ENCODE measurements at places on chromosomes 4 and X.

GRCh38 chr4:153205757-153206156 lies 1.5 kb downstream of the TRIM2 start:
- no peak for DNase-seq

DNA sequence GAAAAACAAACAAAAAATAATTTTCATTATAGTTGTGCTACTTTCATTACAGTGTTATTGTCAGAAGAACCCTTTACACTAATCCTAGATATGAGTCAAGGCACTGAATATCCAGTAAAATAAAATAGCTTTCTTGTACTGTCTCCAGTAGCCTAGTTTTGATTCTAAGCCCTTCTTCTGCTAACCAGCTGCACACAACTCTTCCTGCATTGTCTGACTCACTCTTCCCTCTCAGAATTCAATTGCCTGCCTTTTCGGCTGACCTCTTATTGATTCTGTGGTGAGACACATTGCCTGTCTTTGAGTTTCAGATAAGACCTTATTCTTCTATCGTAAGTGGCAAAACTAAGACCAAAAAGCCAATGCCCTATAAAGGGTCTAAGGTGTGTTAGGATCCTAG lies 26.7 kb upstream of the PCDH18 start:
- no peak for DNase-seq

DNA sequence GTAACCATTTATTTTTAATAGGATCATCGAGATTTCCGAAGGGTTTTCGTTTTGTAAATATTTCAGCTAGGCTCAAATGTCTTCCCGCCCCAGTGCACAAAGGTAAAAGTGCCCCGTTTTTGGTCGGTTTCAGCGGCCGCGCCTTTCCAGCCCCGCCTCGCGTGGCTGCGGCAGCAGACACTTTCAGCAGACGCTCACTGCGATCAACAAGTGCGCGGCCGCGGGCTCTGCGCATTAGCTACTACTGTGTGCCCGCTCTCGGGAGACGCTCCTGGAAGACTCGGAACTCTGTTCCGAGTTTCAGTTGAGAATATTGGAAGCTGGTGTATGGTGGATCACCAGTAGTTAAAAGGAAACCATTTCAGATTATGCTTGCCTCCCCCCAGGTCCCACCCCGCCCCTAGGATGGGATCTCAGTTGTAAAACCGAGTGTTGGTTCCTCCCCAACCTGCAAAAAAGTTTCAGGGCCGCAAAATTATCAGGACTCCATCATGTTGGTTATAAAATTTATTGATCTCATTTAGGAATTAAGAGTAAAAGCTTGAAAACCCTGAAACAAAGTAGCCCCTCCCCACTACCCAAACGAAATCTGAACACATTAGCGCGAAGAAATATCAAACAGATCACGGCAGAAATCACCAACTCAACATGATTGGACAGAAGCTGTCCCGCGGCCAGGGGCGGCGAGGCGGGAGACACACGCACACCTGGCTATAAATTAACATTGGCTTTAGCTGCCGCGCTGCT lies 2.2 kb downstream of the SOX3 start:
- DNase-seq: no peak

DNA sequence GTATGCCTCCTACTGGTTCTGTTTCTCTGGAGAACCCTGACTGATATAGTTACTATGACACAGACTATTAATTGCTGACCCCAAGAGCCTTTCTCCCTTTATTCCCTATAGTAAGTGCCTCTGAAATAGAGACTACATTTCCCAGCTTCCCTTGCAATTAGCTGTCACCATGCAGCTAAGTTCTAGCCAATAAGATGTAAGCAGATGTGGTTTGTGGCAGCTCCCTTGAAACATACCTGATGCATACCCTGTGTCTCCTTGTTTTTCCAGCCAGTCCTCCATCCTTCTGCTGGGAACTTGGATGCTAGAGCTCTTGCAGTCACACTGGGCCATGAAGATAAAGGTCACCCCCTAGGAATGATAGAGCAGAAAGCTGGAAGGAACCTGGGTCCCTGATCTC lies 9.7 kb upstream of the TMEM165 start:
- DNase-seq: no peak

DNA sequence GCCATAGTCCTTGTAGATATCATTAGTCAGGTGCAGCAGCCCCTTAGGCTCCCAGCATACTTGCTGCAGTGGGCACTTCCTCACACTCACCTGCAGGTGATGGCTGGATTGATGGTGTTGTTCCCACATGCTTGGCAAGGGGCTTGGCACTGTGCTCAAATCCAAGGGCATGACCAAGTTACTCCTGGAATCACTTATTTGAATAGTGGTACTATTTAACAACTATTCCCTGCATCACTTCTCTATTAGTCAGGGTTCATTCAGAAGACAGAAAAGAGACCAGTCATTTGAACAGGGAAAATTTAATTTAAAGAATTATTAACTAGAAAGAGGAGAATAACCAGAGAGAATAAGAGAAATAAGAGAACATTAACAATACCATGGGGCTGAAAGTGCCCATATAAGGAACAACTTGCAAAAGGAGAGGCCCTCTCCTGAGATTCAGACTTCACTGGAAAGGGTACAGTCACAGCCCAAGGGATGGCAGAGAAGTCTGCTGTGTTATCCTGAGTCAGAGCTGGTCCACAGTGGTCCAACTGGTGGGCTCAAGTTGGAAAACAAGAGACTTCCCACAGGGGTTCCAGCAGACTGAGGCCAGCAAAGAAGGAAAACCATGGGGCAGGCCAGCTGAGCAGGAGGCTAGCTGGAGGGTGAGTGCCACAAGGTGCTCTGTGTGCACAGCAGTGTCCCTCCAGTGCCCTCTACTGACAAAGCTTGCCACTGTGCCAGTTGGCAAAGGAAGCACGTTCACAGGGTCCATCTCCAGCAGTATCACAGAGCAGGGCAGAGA lies 9.8 kb downstream of the SPP1 start:
- DNase-seq: peak; percentile 63

DNA sequence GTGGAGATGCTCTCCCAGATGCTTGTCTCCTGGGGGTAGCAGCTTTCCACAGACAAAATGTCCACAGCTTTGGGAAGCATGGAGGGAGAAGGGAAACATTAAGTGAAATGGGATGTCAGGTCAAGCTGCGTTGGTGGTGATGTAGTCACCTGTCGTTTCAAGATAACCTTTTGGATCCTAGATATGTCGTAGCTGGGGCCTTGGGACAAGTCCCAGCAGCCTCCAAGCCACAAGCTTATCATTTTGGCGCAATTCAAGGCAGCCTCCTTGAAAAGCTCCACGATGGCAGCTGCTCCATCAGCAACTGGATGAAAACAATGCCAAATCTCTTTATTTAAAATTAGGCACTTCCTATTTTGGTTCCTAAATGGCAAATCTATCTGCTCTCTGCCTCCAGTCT lies 52.0 kb downstream of the RTL9 start:
- no peak for DNase-seq

- DNase-seq: peak; percentile 47
Observed at GRCh38 chr4:136036744-136037143, 1495.5 kb downstream of the PCDH18 start.

DNA sequence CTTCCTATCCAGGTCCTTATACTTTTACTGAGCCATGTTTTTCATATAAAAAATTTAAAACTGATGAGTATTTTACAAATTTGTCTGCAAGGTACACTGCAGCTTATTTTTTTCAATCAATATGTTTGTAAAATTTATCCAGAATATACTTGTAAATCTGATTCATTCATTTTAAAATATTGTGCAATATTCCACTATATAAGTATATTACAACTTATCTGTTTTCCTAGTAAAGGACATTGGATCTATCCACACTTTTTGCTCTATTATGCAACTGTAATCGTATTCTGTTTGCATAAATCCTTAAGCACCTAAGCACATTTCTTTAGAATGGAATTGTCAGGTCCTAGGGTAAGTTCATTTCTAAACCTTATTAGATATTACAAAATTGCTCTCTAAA lies 49.5 kb downstream of the TBC1D9 start:
- DNase-seq: no peak

DNA sequence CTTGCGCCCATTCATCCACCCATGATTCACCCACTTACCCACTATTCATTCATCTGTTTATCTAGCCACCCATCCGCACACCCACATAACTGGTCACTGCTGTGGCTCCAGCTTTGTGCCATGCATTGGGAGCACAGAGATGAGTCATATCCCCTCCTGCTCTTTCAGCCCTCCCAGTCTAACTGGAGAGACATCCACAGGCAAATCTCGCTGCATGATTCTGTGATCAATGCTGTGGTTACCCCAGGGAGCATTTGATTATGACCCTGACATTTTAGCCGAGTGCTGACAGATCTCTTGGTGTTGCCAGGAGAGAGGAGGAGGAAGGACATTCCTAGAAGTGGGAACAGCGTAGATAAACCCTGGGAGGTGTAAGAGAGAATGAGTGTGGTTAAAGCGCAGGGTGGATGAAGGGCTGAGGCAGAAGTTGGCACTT lies 10.4 kb upstream of the PORCN start:
- peak; percentile 98 for DNase-seq

GRCh38 chrX:114619874-114620273 lies 36.0 kb downstream of the HTR2C start:
- DNase-seq: no peak

DNA sequence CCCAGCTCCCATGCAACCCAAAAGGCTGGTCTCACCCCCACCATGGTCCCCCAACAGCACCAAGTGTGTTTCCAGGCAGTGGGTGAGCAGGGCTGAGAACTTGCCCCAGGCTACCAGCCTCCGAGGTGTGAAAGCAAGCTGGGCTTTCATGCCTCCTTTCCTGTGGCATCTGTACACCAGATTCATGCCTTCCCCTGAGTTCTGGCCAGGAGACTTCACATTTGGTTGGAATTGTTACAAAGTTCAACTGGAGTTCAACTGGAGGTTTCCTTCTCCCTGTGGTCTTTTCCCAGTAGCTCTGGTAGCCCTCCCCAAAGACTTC lies 77.6 kb upstream of the RAB40AL start:
- DNase-seq: no peak

- DNase-seq: no peak
Observed at GRCh38 chr4:105415281-105415744, 58.5 kb downstream of the PPA2 start.

DNA sequence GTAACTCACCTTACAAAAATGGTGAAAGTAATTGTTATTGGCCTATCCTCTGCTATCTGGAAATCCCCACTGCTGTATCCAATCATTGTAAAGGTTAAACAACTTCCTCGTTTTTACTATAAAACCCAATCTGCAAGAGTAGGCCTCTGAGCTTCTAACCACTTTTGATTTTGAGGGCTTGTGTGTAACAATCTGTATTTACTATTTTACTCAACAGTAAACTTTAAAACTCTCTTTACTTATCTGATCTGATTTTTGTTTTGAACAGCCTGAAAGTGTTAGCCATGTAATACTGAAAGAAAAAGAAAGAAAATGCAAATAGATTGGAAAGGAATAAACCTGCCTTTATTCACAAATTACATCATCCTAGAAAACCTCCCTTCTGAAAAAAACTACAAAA lies 63.1 kb downstream of the SLC10A7 start:
- no peak for DNase-seq

DNA sequence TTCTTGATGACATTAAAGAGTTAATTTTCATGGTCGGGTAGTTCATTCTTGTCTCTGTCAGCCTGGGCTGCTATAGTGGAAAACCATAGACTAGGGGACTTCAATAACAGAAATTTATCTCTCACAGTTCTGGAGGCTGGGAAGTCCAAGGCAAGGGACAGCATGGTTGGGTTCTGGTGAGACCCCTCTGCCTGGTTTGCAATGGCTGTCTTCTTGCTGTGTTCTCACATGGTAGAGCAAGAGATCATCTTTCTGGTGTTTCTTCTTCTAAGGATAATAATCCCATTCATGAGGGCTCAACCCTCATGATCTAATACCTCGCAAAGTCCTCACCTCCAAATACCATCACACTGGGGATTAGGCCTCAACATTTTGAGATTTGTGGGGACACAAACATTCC lies 50.1 kb downstream of the RHOH start:
- DNase-seq: no peak

- peak; percentile 24 for DNase-seq
Observed at GRCh38 chrX:47361538-47362511, 8.6 kb upstream of the ZNF157 start.

DNA sequence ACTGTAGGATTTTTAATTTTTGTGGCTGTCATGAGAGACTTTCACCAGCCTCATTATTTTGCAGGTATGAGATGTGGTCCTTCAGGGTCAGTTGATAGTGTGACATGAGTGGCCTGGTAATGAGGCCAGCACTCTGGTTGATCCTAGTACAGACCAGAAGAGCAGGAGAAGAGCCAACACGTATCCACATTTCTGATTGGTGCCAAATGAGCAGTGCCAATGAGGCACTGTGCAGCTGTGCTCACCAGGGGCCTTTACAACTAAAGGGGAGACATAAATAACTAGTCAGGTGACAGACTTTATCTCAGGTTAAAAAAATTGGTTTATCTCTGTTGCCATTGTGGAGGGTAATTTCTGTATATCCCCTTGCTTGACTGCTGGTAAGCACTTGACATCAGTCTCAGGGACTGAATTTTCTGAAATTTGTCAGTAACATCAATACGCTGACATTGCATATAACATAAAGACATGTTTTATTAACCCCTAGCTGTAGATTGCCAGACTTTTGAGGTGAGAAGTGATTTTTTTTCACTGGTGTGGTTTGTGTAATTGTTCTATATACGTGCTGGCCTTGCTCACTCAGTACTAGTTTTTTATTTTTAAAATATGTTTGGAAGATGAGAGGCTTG lies 101.2 kb downstream of the AFF1 start:
- DNase-seq: no peak

GRCh38 chrX:63855896-63856295 lies 70.9 kb upstream of the ARHGEF9 start:
- DNase-seq: no peak

DNA sequence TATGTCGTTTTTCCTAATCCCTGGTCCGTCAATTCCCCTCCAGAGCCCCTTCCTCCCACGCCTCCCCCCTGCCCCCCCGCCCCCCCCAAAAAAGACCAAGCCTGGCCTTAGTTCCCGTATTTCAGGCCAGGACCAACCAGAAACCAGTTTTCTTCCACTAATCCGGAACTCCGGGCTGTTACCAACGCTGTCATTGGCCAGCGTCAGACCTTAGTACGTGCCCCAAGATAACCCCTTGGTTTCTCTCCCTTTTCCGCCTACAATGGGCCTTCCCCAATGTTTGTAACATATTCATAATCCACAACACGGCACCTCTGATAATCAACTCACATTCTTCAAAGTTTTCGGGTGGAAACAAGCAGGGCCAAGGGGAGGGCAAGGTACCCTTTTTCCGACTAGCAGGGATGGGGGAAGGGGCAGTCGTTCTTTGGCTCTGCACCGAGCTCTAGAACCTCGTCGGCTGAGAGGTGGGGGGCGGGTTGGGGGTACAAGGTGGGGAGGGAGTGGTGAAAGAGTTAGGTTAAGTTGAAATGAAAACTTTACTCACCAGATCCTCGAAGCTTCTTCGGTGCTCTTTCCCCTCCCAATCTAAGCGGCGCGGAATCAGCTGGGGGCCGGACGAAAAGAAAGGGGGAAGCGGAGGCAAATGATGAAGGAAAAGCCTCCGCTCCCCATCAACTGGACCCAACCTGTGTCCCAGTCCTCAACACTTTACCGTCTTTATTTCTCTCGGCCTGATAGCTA lies 1.5 kb downstream of the BRWD3 start:
- peak; percentile 51 for DNase-seq
